HT-29 (cell line): ENCODE measurements at places on chromosomes 3 and 15.
A peak's percentile ranks its signal among the peaks of the same experiment; 100 is the strongest.

DNA sequence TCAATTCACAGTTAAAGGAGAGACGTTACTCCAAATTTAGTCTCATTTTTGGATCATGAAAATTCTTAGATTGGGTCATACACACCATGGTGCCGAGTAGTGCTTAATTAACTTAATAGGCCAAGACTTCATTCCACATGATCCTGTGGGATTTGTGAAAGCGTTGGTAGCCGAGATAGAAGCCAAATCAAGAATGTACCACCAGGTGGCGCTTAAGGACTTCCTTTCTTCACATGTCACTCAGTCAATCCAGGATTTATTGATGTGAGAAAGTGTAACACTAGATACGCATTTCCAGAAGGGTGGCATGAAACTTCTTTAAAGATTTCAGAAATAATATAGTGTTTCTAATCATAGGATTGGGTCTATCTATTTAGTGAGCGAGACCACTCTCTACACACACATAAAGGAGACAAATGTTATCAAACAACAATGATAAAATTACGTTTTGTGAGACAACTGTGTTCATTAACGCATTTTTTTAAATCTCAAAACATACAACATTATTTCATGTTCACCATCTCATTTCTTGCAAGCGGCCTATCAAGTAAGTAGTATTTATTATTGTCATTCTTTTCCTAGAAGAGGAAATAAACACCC, 436.1 kb downstream of the CHL1 start:
- peak; percentile 73 for DNase-seq

- DNase-seq: no peak
Measured at GRCh38 chr3:65878831-65879230, 159.9 kb downstream of the MAGI1 start.

DNA sequence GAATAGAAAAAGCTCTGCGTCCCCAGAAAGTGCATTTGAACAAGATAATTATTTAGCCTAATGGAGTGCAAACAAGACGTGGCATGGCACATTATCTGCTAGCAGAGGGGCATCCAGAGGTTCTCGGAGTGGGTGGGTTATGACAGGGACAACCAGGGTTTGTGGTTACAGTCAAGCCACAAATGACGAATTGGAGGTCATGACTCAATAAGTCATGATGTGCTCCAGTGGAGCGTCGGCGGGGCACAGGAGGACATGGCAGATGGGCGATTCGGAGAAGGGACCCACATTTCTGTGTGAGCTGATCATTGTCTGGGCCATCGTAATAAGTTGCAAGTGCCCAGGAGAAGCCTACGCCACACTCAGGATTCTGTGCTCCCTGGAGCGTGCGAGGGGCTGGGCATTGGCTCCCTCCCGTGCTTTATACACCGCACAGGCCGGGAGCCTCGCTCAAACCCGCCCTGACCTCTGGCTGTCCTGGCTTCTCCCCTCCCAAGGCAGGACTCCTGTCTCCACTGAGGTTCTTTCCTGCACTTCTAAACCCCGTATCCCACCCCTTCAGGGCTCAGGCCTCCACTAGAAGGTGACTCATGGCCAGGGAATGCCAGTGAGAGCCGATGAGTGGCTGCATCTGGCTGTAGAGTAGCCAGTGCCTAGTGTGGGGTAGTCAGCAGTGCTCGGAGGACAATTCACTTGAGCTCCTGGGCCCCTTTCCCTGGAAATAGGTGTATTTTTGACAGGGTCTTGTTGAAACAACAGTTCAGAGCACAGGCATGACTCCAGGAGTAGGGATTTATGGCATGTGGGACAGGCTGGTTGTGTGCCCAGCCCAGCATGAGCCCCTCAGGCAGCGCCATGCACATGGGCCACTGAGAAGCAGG, 67.4 kb downstream of the GRIP2 start:
- peak; percentile 38 for DNase-seq

DNA sequence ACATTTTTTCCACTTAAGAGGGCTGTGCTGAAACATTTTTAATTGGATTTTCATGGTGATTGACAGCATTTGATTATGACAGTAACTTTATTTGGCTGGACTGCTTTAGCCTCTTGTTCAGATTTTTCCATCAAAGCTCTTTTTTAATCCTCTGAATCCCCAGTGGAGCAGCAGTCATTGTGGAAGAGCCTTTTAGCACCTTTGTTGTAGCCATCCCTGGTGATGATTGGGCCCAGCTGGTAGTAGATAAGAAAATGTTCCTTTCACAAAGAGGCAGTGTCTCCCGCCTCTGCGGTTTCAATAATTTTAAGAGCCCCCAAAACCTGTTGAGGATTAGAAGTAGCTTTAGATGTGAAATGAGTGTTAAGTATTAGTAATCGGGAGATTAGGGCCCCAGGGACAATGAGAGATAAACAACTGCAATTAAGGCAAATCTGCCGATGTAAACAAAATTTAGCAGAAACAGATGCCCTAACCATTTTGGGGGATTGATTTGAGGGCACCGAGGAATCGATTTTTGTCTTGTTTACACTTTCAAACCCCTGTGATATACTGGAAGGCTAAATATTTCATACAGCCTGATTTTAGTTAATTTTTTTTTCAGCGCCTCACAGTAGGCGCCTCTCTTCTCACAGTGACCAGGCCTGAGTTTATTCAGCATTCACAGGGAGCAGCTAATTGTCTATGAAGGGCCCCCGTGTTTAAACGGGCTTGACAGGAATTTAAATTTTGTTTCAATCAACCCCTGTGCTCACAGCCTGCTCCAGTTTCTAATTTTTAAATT, 43.2 kb upstream of the SKOR1 start:
- DNase-seq: no peak

DNA sequence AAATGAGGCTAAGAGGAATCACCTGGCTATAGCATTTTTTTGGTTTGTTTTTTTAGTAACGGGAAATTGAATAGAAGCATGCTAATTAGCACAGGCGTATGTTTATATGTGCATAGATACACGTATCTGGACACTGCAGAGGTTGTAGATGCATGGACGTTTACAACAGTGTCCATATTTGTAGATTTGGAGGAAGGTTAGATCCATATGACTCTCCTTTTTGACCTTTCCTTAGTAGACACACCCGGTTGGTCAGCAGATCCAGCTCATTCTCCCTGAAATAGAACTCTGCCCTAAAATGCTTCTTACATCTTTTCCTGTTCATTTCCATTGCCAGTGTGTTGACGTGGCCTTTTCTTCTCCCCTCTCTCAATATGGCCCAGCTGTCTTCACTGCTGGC, 60.1 kb downstream of the SLCO3A1 start:
- DNase-seq: no peak

- no peak for DNase-seq
Measured at GRCh38 chr3:28792604-28793003, 444.0 kb upstream of the AZI2 start.

GRCh38 chr3:172931746-172932285, 181.3 kb downstream of the ECT2 start:
- no peak for DNase-seq

GRCh38 chr3:177102553-177102952, 94.7 kb downstream of the TBL1XR1 start:
- no peak for DNase-seq

GRCh38 chr3:71495708-71496472, 87.6 kb downstream of the FOXP1 start:
- DNase-seq: no peak

- no peak for DNase-seq
Measured at GRCh38 chr15:60460931-60461330, 18.0 kb downstream of the ICE2 start.

DNA sequence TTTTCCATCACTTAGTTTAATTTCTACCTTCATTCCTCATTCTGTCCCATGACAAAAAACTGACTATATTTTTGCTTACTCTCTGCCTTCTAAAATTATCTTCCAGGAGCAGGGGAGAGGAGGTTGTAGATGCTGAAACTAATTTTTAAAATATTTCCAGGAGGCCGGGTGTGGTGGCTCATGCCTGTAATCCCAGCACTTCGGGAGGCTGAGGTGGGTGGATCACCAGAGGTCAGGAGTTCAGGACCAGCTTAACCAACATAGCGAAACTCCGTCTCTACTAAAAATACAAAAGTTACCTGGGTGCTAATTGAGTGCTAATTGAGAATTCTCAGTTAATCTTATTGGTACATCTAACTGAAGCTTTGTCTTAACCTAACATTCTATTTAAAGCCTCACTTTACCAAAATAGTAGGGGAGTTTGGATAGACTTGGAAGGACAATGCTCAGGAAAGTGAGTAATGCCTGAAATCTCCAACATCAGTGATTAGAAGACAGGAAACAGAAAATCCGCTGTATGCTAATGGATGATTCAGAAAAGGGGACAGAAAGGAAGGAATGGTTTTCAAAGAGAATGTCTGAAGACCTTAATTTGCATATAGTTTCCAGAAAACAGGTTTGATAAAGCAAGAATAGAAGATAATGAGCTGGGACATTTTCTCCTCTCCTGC, 336.1 kb downstream of the GBE1 start:
- DNase-seq: no peak

DNA sequence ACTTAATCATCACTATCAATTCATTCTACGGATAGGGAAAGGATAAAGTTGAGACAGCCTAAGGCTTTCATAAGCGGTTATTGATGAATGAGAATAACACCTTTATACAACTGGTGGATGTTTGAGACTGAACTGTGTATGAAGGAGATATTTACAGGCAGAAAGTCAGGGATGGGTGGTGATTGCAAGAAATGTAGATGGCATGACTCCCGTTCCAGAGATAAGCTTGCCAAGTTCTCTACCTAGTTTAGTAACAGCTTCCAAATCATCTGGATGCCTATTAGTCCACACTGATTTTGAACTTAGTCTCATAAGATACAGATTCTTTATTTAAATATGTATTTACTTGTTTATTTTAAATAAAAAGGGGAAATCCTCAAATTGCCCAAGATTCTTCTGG, 358.8 kb downstream of the GAP43 start:
- DNase-seq: no peak

- no peak for DNase-seq
Measured at GRCh38 chr3:45515999-45516725, 78.4 kb upstream of the LIMD1 start.

DNA sequence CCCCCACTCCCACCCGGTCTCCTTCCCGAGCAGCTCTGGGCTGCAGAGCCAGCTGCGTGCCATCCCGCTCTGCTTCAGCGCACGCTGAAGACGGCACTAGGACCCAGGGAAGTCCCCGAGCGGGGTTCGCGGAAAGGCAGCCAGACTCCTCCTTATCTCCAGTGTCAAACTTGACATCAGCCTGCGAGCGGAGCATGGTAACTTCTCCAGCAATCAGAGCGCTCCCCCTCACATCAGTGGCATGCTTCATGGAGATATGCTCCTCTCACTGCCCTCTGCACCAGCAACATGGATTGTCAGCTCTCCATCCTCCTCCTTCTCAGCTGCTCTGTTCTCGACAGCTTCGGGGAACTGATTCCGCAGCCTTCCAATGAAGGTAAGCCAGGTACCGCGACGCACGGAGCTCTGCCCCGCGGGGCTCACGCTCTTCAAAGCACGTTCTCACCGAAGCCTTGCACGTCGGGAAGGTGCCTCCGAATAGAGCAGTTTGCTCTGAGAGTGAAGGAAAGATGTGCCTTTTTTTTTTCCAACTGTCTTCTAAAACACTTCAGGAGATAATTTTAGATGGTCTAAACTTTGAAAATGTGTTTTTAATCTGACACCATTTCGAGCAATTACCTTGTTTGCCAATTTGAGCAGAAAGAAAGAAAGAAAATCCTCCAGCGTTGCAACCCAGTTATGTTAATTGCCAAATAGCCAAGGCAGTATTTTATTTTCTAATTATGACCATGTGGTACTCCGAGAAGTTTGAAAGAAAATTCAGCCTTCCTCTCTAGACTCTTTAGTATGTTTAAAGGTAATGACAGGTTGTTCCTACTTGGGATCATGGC, at the start of gene EPHA3:
Gene EPHA3, plus strand, starts transcription at position 161 of the 830 bp plus-strand sequence. Its CDS starts 128 bp downstream, at position 289.
- DNase-seq: no peak

- DNase-seq: no peak
Measured at GRCh38 chr3:40837300-40837699, 312.5 kb downstream of the ZNF621 start.

GRCh38 chr15:39360452-39360851, 220.4 kb upstream of the THBS1 start:
- peak; percentile 49 for DNase-seq

DNA sequence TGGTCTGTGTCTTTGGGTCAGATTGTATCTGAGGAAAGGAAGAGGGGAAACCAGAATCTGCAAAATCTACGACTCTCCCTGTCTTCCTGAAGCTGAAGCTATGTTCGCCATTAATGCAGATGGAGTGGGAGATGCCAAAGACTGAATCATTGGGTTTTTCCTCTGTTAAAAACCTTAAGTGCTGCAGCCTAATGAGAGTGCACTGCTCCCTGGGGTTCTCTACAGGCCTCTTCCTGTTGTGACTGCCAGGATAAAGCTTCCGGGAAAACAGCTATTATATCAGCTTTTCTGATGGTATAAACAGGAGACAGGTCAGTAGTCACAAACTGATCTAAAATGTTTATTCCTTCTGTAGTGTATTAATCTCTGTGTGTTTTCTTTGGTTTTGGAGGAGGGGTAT, 24.0 kb downstream of the RMDN3 start:
- no peak for DNase-seq

DNA sequence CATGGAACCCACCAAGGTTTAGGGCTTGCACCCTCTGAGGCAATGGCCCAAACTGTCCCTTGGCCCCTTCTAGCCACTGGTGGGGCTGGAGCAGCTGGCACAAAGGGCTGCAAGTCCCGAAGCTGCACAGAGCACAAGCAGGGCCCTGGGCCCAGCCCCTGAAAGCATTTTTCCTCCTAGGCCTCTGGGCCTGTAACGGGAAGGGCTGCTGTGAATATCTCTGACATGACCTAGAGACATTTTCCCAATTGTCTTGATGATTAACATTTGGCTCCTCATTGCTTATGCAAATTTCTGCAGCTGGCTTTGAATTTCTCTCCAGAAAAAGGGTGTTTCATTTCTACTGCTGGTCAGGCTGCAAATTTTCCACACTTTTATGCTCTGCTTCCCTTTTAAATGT, 151.5 kb upstream of the CADPS start:
- no peak for DNase-seq

- DNase-seq: peak; percentile 40
Measured at GRCh38 chr3:57557085-57557537, 1.0 kb downstream of the PDE12 start.

DNA sequence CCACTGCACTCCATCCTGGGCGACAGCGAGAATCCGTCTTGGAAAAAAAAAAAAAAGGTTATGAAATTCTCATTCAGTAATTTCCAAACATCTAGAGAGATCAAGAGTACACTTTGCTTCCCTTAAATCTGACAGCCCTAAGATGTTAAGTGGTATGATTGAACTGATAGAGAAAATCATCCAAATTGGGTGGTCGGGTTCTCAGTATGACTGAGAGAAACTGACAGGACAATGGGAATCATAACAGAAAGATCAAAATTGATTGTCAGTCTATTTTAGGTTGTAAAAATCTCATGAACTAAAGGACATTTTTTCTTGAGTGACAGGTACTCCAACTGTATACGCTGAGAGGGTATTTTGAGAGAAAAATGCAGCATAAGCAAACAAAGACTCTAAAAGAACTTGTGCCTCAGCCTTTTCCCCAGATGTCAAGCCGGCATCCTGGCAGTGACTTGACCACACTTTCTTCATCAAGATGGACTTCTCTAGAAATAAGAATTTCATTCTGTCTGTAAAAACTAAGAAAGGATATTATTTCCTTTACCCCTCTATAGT, 65.8 kb downstream of the MYO5A start:
- DNase-seq: no peak
